ENCODE measurements at places on chromosomes 7 and 10.

- no peak for DNase-seq
Measured at GRCh38 chr10:132929953-132930548, 12.3 kb downstream of the CFAP46 start.

GRCh38 chr7:124089621-124090020, 56.8 kb upstream of the TMEM229A start:
- no peak for DNase-seq

DNA sequence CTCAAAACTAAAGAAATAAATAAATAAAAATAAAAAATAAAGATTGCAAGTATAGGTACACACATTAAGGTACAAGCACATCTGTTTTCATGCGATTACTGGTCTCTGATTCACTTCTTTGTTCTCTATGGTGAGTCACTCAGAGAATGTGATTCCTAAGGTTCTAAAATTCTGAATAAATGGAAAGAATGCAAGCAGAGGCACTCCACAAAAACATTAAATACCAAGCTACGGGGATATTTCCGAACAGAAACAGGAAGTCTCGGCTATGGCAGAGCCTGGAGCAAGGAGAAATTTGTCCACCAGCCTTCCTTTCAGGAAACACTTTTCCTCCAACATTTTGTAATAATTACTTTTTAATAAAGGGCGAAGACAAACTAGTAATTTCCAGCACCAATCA, 1.4 kb downstream of the VOPP1 start:
- no peak for DNase-seq

GRCh38 chr10:10295537-10295936, 722.1 kb upstream of the CELF2 start:
- no peak for DNase-seq

Measured in stimulated activated naive CD8-positive, alpha-beta T cell treated with anti-CD3 and anti-CD28 coated beads, Interleukin-15, amount 100 ng/mL, for 72 hours (primary cell).